ENCODE measurements at places on chromosomes 4 and X. TPM values are rescaled to one million over a fixed set of nuclear protein-coding genes. Genes with fewer than 3 reads are reported as not detected.

DNA sequence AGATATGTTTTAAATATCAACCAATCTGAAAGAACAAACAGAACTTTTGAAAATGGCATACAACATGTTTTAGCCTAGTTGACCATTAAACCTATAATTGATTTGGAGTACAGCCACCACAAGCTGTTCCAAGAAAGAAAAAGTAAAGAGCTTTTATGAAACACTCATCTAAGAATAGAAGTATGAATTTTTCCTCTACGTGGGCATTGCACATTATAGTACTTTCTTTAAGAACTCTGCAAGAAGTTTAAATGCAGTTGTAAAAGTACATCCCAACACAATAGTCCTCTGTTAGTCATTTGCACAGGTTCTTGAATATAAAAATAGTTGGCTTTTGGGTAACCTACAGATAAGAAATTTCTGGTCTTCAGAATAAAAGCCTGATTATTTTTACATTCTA lies 933.6 kb upstream of the ADGRL3 start:
- no peaks in the 10 kb centered on the region for H3K36me3 ChIP-seq
- no peak for DNase-seq
- H3K27me3 ChIP-seq: no peaks in the 10 kb centered on the region
- no peaks in the 10 kb centered on the region for H3K4me1 ChIP-seq
- no peak overlapping the region for H3K4me3 ChIP-seq

DNA sequence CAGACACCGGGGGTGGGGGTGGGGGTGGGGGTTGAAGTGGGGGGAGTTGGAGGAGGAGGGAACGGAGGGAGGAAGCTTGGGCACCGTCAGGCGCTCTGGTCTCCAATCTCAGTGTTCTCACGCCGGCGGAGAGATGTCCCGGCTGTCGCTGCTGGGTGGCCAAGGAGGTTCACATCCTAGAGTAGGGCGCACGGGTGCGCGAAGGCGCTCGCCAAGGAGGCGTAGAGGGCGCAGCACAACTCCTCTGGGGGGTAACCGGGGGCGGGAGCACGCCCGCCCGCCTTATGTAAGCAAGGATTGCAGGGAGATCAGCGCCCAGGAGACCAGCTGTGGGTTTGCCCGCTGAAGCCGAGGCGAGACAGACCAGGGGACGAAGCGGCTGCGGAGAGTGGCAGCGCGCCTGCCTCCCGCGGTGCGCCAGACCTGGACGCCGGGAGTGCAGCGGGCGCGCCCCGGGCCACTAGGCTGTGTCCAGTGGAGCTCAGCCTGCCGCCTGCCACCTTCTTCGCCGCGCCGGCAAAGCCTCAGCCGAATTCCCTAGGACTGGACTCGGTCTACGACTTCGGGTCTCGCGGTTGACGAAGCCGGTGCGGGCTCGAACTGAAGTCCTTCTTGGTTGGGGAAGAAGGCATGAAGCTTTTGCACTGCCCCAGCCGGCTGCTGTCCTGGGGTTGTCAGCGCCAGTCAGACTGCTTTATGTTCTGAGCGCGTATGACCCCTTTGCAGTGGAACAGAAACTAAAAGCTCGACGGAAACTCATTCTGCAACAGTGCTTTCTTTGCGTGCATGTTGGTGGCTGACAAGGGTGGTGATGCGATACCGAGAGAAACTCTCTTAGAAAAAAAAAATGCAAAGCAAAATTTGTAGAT lies 707 bp upstream of the UNC5C start:
- H3K27me3 ChIP-seq: peaks cover 20% of the 10 kb centered on the region
- peaks cover 16% of the 10 kb centered on the region for H3K4me1 ChIP-seq
- DNase-seq: peak; percentile 67
- peak overlapping the region; percentile 81 for H3K27ac ChIP-seq
- peak overlapping the region; percentile 57 for H3K4me3 ChIP-seq
- no peaks in the 10 kb centered on the region for H3K36me3 ChIP-seq

DNA sequence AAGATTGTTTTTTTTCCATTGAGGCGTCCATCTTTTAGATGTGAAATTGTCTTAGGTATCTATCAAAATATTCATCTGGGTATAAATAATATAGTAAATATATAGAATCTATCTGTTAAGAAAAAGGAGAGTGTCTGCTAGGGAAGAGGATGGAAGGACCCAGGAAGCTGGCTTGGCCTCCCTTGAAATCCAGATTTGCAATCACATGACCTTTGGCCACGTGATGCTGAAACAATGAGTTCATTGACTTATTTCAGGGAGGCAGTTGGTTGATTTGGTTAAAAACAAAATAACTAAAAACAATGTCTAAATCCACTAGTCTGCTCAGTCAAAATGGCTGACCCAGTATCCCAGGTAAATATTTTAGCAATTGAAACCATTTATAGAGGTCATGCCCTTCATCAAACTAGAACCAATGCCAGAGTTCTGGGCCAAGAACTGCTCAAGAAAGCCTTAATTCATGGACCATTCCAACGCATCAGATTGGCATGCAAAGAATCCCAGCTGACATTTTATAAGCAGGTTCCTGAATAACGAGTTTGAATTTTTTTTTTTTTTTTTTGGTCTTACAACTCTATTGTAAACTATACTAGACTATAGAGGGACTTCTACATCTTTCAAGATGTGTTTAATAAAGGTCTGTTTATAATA lies 172.7 kb downstream of the MID1 start:
- DNase-seq: no peak
- no peak overlapping the region for H3K27ac ChIP-seq
- peaks cover 6% of the 10 kb centered on the region for H3K36me3 ChIP-seq
- no peaks in the 10 kb centered on the region for H3K4me1 ChIP-seq

DNA sequence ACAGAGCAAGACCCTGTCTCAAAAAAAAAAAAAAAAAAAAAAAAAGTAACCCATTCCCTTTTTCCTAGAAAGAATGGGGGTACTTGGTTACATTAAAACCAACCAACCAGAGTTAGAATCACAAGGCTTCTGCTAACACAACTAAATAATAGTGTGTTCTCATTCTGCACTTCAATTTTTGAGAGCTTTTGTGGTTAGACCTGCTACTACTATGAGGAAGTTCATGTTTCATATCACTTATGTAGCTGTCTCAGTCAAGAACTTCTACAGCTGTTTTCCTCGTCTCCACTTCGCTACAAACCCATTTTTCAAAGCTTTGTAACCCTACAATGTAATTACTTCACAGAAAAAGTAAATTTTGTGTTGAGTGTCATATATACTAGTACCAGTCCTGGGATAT lies 58.3 kb downstream of the PDHA2 start:
- H3K4me3 ChIP-seq: no peak overlapping the region
- no peak for DNase-seq
- H3K4me1 ChIP-seq: no peaks in the 10 kb centered on the region
- no peaks in the 10 kb centered on the region for H3K27me3 ChIP-seq

OPHN1 gene
- total RNA-seq: 10.7 TPM

DNA sequence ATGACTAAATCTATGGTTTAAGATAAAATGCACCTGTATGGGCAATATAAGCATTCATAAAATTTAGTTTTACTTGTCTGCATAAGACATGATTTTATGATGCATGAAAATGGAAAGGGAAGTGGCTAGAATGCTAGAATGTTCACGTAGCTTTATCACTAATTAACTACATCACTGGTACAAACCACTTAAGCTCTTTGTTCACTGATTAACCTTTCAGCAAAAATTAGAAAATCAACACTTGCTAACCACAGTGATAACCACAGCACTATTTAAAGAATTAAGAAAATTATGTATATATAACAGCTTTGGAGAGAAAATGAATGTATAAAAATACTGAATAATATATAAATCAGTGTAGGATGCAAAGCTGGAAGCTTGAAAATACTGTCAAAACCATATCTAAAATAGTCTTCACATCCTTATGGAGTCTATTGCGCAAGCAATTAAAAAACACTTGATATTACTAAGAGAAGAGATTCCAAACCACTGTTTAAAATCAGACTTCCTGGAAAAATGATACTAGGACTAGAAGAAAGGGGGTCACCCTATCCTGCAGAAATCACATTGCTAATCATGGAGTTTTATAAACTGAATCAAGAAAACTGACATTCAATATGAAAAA lies 51.9 kb downstream of the EFHC2 start:
- no peak overlapping the region for H3K27ac ChIP-seq
- no peaks in the 10 kb centered on the region for H3K4me1 ChIP-seq
- H3K36me3 ChIP-seq: no peaks in the 10 kb centered on the region
- no peak for DNase-seq
- H3K4me3 ChIP-seq: no peak overlapping the region

RBPJ gene
- total RNA-seq: 118 TPM

DNA sequence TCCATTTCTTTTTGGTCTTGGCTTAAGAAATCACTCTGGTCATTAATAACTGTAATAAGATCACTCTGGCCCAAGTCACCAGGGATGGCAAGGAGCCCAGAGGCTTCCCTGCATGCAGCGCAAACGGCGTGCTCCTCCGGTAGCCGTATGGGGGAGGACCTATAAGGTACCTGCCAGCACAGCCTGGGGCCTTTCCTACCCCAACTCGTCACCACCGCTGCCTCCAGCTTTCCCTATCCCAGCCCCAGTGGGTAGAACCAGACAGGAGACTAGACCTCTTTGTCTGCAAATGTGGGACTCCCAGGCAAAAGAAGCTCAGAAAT lies 25.9 kb downstream of the HAND2 start:
- H3K4me1 ChIP-seq: peaks cover 18% of the 10 kb centered on the region
- H3K27me3 ChIP-seq: peaks cover 99% of the 10 kb centered on the region
- no peak for DNase-seq

MRPL1 gene
- total RNA-seq: 25.8 TPM

VEGFD gene
- 44.0 TPM for total RNA-seq

SHROOM4 gene
- 33.2 TPM for total RNA-seq

RTL5 gene
- 9.9 TPM for total RNA-seq

- no peaks in the 10 kb centered on the region for H3K36me3 ChIP-seq
- no peaks in the 10 kb centered on the region for H3K4me1 ChIP-seq
- peak overlapping the region; percentile 48 for H3K4me3 ChIP-seq
- H3K27me3 ChIP-seq: peaks cover 36% of the 10 kb centered on the region
These were observed 978 bp downstream of the HS6ST2 start for GRCh38 chrX:132957211-132958090.

DNA sequence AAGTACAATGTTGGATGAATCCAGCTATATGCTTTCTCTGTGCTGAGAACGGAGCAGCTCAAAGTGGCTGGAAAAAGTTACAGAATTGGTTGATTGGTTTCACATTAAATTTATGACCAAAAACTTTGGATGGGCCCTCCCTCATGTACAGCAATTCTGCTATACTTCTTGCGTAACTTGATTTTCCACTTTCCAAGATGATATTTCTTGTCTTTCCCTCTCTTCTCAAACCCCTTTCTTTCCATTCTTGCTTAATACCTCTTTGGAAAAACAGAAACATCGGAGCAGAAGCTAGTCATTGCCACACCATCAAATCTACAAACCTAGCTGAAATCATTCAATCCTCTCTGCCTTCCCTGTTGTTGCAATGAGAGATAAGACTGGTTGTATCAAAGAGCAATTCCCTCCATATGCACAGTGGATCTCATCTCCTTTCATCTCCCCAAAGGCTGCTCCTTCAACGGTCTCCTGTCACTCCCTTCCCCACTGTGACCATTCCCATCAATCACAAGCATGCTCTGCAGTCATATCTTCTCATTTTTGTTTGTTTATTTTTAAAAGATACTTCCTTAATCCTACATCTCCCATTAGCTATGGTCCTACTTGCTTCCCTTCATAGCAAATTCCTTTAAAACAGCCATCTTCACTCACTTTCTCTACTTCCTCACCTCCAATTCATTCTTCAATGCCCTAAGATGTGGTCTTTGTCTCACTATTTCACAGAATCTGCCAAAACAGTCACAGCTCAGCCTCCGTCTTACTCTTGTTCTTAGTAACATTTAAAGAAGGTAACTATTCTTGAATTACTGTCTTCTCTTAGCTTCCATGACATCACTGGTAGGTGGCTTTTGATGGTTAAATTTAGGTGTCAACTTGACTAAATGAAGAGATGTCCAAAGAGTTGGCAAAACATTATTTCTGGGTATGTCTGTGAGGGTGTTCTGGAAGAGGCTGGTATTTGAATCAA lies 145.5 kb downstream of the FAM13A start:
- no peaks in the 10 kb centered on the region for H3K36me3 ChIP-seq
- H3K27me3 ChIP-seq: no peaks in the 10 kb centered on the region
- H3K4me1 ChIP-seq: no peaks in the 10 kb centered on the region
- no peak overlapping the region for H3K4me3 ChIP-seq
- no peak overlapping the region for H3K27ac ChIP-seq

DNA sequence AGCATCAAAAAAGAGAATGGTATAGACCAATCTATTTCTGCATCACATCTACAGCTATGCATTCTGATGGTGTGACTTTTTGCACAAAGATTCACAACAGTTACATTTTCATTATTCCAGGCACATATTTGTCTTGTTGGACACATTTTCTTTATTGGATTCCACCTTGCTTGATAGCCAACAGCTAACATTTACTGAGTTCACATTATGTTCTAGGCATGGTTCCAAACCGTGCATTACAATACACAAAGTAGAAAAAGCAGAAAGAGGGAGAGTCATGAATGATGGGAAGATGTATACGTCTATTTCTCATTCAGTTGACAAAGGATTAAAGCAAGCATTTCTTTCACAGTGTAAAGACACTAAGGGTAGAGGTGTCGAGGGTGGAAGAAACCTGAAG lies 22.9 kb upstream of the CLGN start:
- no peaks in the 10 kb centered on the region for H3K36me3 ChIP-seq
- H3K4me1 ChIP-seq: no peaks in the 10 kb centered on the region
- no peak for DNase-seq
- H3K4me3 ChIP-seq: no peak overlapping the region

GRCh38 chr4:144970597-144970996 lies 127.4 kb downstream of the ANAPC10 start:
- no peaks in the 10 kb centered on the region for H3K27me3 ChIP-seq
- no peaks in the 10 kb centered on the region for H3K4me1 ChIP-seq
- no peaks in the 10 kb centered on the region for H3K36me3 ChIP-seq

DNA sequence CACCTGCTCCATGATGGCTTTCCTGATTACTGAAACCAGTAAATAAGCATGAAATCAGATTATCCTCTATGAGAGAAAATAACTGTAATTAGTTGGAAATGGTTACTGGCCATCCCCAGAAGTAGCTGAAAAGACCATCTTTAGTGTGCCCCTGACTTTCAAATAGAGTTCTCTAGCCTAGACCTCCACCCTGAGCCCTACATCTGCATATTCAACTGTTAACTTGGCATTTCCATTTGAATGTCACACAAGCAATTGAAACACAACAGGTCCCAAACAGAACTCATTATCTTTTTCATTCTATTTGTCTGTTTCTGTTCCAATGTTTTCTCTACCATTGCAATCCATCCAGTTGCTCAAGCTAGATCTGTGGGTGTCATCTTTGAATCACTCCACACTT lies 952.3 kb downstream of the RPA4 start:
- no peaks in the 10 kb centered on the region for H3K36me3 ChIP-seq
- no peaks in the 10 kb centered on the region for H3K4me1 ChIP-seq
- no peaks in the 10 kb centered on the region for H3K27me3 ChIP-seq
- H3K4me3 ChIP-seq: no peak overlapping the region
- no peak overlapping the region for H3K27ac ChIP-seq
- DNase-seq: no peak

- no peaks in the 10 kb centered on the region for H3K27me3 ChIP-seq
- H3K4me3 ChIP-seq: no peak overlapping the region
- no peak overlapping the region for H3K27ac ChIP-seq
- H3K4me1 ChIP-seq: no peaks in the 10 kb centered on the region
- no peak for DNase-seq
These were observed 44.5 kb upstream of the SLC4A4 start for GRCh38 chr4:71294301-71294700.

GRCh38 chr4:183961795-183962194 lies 56.7 kb downstream of the STOX2 start:
- no peaks in the 10 kb centered on the region for H3K36me3 ChIP-seq
- H3K27ac ChIP-seq: no peak overlapping the region
- no peak for DNase-seq
- H3K27me3 ChIP-seq: no peaks in the 10 kb centered on the region

All from lower lobe of right lung (tissue), 2 donors.